Urinary bladder (tissue), 4 donors: ENCODE measurements at places on chromosomes 3 and 15. TPM values are rescaled to one million over a fixed set of nuclear protein-coding genes. Genes with fewer than 3 reads are reported as not detected.

DNA sequence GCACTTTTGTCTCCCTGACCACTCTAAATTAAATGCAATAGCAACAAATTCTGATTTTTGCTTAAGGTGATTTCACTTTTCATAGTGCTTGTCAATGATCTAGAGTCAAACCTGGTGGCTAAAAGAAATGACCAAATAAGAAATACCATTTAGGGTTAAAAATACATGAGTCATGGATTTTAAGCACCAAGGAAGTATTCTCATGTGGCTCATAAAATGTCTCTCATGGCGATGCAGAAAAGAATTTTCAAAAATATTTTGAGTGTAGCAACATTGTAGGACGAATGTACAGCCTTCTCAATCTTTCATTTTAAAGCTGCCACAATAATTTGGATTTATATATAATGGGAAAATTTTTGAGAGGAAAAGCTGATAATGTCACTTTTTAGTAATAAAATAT, 193.6 kb downstream of the EPHA3 start:
- no peak for DNase-seq

- no peak for DNase-seq
Observed at GRCh38 chr3:189771842-189772450, 140.8 kb downstream of the TP63 start.

DNA sequence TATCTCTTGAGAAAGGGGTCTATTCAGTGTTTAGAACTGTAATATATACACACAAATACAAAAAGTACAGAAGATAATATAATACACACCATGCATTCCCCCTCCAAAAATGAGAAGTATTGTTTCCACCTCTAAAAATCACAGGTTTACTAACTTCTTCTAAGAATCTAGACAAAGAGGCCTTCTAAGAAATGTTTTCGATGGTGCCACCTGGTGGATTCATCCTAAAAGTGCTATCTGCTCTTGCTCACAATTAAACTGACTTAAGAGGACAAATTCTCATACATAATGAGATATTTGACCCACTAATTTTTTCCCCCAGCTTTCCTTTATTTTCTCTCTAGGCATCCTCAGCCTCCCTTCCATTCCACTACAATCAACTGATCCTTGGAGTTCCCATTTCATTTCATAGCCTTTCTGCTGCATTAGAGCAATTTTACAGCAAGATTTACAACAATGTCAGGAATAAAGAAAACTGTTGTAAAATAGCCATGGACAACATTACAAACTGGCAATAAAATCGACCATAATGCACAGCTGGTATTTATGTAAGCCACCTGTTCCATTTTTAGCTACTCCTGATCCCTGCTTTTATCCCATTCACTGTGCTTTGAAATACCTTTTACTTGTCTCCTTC, 124.6 kb downstream of the ARRDC4 start:
- DNase-seq = peak; percentile 31

GRCh38 chr3:66224220-66224619, 3.4 kb downstream of the SLC25A26 start:
- no peak for DNase-seq

GRCh38 chr3:42106646-42107045, 15.5 kb downstream of the TRAK1 start:
- DNase-seq = no peak

GRCh38 chr3:5657106-5657505, 469.6 kb downstream of the EDEM1 start:
- DNase-seq = no peak

The HCLS1 gene
- 44.9 TPM for polyA plus RNA-seq

- DNase-seq = no peak
Observed at GRCh38 chr15:57962887-57963286, 102.6 kb downstream of the ALDH1A2 start.

DNA sequence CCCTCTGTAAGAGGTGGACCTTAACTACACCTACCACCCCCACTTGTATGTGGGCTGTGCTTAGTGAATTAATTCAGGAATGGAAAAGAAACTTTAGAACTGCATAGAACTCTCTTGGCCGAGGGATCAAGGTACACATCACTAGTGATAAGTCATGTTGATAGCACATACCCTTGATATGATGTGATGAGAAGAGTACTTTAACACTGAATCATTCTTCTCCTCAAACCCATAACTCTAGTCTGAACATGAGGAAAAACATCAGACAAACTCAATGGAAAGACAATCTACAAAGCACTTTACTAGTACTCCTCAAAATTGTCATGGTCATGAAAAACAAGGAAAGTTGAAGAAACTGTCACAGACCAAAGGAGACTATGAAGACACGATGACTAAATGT, 87.6 kb downstream of the P2RY1 start:
- no peak for DNase-seq

GRCh38 chr15:92429378-92430068, 35.8 kb downstream of the ST8SIA2 start:
- no peak for DNase-seq

GRCh38 chr3:16728770-16729745, 123.8 kb upstream of the DAZL start:
- no peak for DNase-seq

The DLEC1 gene
- 0.29 TPM for polyA plus RNA-seq

The SLC15A2 gene
- 0.65 TPM for polyA plus RNA-seq

GRCh38 chr3:128064962-128065361, 12.7 kb downstream of the SEC61A1 start:
- DNase-seq = no peak

GRCh38 chr3:143535994-143536784, 312.1 kb downstream of the SLC9A9 start:
- no peak for DNase-seq

DNA sequence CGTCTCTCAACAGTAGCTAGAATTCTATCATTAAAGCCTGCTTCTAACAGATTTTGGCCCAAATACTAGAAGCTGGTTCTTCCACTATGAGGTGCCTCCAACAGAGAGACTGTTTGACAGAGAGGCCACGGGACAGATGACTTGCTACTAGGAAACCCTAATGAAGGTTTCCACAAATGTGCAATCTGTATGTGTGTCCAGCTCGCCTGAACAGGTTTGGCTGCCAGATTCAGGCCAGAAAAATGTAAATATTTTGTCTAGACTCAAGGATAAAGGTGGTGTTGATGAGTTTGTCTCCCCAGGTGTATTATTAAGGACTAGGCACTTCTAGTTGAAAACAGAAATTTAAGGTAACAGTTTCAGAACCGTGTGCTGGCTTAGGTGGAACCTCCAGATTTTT, 91.6 kb upstream of the TRIM42 start:
- no peak for DNase-seq

The RYR3 gene
- polyA plus RNA-seq = 5.1 TPM

The TNFAIP8L3 gene
- 31.2 TPM for polyA plus RNA-seq

The LSAMP gene
- 7.9 TPM for polyA plus RNA-seq

DNA sequence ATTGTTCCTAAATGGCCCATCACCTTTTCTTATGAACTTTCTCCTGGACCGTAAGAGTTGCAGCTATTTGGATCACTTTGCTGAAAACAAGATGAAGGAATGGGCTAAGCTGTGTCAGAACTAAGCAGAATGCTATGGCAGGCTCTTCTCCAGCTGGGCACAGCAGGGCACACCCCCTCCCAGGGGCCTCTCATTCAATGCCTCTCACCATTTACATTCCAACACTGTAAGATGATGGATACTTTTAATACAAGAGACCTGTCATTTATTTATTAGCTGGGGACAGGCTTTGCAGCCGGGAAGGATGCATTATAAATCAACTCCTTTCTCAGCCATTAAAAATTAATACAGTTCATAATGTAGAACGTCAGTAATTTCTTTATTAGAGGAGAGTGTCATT, 240.1 kb downstream of the NTRK3 start:
- no peak for DNase-seq

- DNase-seq = no peak
Observed at GRCh38 chr15:60374628-60375081, 23.1 kb downstream of the ANXA2 start.

- no peak for DNase-seq
Observed at GRCh38 chr15:64029110-64029509, 17.2 kb downstream of the DAPK2 start.

DNA sequence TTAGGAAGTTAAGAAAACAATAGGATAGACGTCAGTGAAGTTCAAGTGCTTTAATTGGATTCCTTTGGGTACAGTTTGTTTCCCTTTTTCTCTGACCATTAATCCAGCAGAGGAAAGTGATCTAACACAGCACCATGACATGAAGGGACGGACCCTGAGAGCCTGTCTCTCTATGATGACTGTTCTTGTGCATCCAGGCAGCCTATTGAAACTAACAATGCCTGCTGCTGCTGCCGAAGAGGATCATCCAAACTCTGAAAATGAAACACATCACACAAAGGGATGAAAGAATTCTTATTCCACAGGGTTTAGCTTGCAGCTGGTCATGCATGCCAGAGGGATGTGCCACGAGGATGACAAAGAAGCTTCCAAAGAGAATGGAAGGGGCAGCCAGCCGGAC, 75.5 kb downstream of the ZBTB20 start:
- no peak for DNase-seq

DNA sequence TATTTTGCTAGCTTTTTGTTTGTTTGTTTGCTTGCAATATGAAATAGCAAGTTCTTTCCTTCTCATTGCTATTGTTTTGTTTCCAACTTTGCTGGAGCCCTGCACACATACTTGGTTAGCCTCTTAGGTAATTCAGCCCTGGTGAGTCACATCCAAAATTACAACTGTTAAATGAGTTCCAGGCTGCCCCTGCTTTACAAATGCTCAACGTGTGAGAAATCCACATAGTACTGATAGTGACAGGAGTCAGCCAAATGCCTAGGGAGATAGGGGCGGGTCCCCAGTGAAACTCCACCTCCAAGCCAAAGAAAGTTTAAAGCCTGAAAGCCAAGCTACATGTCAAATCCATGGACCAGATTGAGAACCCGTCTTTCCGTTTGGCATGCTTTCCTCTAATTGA, 81.3 kb upstream of the RNF7 start:
- DNase-seq = no peak

The POPDC2 gene
- polyA plus RNA-seq = 65.7 TPM

GRCh38 chr3:54358316-54358715, 236.0 kb downstream of the CACNA2D3 start:
- DNase-seq = no peak

The MCTP2 gene
- 3.9 TPM for polyA plus RNA-seq

DNA sequence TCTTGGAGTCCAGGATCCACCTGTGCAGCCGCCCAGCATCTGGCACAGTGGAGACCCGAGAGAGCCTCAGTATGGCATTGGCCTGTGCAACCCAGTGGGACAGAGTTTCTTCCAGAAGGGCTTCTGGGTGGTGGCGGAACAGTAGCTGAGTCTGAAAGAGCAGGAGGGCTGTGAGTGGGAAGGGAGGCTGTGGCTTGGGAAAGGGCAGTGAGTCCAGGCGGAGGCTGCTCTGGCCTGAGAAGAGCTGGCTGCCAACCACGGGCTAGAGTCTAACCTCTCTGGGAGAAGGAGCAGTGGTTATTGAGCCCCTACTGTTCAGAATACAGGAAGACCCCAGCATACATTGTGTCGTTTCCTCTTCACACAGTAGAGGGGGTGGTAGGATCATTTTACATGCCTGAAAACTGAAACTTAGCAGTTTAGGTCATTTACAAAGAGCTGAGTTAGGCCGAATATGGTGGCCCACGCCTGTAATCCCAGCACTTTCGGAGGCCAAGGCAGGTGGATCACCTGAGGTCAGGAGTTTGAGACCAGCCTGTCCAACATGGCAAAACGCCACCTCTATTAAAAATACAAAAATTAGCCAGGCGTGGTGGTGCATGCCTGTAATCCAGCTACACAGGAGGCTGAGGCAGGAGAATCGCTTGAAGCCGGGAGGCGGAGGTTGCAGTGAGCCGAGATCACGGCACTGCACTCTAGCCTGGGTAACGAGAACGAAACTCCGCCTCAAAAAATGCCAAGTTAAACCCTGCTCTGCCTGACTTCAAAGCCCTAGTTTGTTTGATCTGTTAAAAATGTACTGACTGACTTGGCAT, 3.2 kb downstream of the AEN start:
- DNase-seq = peak; percentile 40

GRCh38 chr3:73136941-73137340, 75.5 kb downstream of the EBLN2 start:
- no peak for DNase-seq
